Stimulated activated CD4-positive, alpha-beta T cell treated with anti-CD3 and anti-CD28 coated beads, TNF-alpha, amount 100 ng/mL, for 1 hour (primary cell): ENCODE measurements at places on chromosomes 2 and 18.

- no peak for DNase-seq
Observed at GRCh38 chr18:12883372-12883683, 709 bp downstream of the PTPN2 start.

- DNase-seq: no peak
Observed at GRCh38 chr18:31679791-31680432, 4.5 kb downstream of the B4GALT6 start.

DNA sequence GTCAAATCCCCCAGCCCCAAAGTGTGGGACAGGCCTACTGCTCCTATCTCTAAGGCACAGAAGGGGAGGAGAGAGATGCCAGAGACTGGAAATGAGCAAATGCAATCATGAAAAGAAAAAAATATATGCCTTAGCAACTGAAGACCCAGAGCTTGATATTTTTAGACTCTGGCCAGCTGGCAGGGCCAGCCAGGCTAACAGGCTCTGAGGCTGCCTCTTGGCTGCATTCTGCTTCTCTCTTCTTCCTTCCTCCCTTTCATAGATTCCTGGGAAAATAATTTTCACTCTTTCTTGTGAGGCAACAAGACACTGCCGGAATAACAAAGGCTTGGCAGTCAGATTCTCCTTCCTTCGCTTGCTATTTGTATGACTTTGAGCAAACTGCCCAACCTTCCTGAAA, 209.1 kb downstream of the RAD51AP2 start:
- DNase-seq: no peak

- DNase-seq: no peak
Observed at GRCh38 chr2:66303471-66303870, 131.5 kb upstream of the MEIS1 start.

GRCh38 chr2:47179388-47179787, 24.3 kb upstream of the STPG4 start:
- DNase-seq: no peak

- no peak for DNase-seq
Observed at GRCh38 chr18:67875060-67875459, 358.5 kb upstream of the DSEL start.

DNA sequence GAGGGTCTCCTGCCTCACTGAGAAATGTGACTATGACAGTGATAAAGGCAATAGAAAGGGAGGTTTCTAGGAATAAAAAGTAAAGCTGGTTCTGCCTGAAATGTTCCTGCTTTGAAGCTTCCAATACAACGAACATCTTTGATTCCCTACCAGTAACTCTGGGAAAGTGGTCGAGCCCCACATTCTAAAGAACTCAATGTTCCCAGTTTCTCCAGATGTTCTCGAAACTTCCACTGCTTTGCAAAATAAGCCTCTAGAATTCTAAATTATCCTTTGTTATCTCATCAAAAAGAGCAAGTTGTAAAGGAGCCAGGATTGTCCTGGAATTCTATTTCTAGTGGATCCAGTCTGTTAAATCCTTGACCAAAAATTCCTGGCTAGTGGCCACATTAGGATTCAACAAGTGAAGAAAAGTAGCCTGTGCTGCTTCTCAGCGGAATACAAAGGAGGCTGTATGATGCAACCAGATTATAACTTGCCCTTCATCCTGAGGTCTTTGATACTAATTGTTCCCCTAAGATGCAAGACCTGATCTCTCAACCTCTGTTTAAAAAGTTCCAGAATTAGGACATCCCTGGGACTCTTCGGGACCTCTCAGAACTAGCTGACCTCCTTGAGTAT, 8.4 kb downstream of the SCN7A start:
- no peak for DNase-seq

GRCh38 chr2:37568565-37568964, 102.9 kb downstream of the CDC42EP3 start:
- DNase-seq: no peak

- DNase-seq: no peak
Observed at GRCh38 chr2:98134172-98135005, 47.4 kb downstream of the VWA3B start.

GRCh38 chr18:56815926-56816325, 164.8 kb downstream of the WDR7 start:
- DNase-seq: no peak

GRCh38 chr18:39314595-39314994, 1749.0 kb upstream of the CELF4 start:
- no peak for DNase-seq

GRCh38 chr2:27705851-27706622, 42.3 kb downstream of the SLC4A1AP start:
- no peak for DNase-seq

DNA sequence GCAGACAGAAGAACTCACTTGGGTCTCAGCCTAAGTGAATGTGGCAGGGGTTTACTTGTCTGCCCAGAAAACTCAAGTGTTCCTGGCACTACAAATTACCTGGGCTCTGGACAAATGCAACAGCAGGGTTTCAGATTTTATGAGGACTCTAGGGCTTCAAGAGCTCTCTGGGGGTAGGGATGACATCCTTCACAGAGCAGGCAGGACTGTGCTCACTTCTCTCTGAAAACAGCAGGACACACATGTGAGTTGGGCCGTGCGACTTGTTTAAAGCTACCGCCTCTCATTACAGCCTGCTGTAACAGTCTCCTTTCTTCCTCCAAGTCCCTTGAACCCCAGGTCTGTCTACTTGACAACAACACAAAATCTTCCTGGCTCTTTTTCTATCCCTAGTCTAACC, 212.6 kb downstream of the EN1 start:
- DNase-seq: no peak

- DNase-seq: no peak
Observed at GRCh38 chr18:69759046-69759445, 188.6 kb downstream of the CD226 start.

GRCh38 chr2:147845411-147845971, 662 bp downstream of the ACVR2A start:
- DNase-seq: no peak

GRCh38 chr2:150532879-150533278, 45.4 kb upstream of the RND3 start:
- no peak for DNase-seq

- DNase-seq: no peak
Observed at GRCh38 chr18:23037646-23038045, 97.6 kb upstream of the CABLES1 start.

DNA sequence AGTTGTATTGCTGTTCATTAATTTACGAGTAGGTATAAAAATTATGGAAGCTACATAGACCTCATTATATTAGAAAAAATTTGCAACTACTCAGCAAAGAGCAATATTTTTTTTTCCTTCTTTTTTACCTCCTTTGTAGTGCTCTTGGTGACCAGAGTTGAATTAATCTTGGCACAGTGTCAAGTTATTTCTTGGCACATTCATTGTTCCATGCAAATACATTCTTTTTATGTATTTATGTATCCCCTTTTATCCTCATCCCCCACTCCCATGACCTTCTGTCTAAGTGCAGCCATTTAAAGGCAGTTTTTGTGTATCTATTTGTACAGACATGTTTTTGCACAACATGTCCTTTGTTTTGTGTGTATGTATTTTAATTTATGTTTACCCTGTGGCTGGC, 224.5 kb downstream of the CCDC102B start:
- DNase-seq: no peak

GRCh38 chr2:172101821-172102390, 794 bp downstream of the DLX2 start:
- DNase-seq: no peak

- no peak for DNase-seq
Observed at GRCh38 chr18:47254341-47254939, 3.0 kb upstream of the SKOR2 start.

DNA sequence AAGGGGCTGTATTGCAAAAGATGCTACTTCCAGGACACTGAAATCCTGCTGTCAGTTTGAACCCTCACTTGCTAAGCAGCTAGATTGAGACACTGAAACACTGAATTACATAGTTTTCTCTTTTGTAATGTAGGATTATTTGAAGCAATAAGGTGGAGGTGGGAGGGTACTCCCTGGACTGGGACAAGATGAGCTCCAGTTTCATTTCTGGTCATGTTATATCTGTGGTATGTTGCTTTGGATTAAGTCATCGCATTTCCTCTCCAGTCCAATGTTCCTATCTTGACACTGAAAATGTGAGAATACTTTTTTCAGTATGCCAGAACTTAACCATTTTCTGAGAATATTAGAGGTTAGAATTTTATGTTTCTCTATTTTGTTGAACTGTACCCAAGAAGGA, 426.2 kb upstream of the MEX3C start:
- DNase-seq: no peak

DNA sequence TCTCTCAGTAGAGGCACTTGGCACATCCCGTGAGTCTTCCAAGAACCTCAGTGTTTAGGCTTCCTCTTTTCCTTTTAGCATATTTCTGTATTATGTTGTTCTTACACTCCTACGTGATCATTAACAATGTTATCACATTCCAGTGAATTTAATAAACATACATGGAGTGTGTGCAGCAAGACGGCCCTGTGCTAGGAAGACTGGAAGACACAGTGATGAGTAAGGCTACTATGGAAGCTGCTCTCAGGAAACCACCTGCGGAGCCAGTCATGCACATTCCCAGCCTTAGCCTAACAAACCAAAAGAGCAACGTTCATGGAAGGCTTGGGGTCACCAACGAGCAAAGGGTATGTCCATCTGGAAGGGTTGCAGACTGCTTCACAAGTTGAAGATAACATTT, 103.4 kb downstream of the ETAA1 start:
- DNase-seq: no peak

DNA sequence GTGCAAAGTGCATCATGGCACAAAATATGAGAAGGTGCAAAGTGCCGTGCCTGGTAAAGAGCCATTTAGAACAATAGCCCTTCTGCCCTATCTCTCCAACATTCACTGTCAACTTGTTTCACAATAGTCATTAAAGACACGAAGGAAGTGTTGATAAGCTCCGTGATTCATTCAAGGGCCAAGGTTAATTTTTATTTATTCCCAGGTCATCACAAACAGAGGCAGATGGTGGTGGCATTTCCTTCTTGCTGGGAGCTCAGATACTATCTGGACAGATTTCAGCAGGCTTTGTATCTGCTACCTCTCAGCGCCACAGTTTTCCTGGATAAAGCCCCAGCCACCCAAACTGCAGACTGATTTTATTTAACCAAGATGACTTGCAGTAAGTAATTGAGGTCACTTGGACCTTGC, 309.3 kb downstream of the ZNF521 start:
- DNase-seq: no peak

DNA sequence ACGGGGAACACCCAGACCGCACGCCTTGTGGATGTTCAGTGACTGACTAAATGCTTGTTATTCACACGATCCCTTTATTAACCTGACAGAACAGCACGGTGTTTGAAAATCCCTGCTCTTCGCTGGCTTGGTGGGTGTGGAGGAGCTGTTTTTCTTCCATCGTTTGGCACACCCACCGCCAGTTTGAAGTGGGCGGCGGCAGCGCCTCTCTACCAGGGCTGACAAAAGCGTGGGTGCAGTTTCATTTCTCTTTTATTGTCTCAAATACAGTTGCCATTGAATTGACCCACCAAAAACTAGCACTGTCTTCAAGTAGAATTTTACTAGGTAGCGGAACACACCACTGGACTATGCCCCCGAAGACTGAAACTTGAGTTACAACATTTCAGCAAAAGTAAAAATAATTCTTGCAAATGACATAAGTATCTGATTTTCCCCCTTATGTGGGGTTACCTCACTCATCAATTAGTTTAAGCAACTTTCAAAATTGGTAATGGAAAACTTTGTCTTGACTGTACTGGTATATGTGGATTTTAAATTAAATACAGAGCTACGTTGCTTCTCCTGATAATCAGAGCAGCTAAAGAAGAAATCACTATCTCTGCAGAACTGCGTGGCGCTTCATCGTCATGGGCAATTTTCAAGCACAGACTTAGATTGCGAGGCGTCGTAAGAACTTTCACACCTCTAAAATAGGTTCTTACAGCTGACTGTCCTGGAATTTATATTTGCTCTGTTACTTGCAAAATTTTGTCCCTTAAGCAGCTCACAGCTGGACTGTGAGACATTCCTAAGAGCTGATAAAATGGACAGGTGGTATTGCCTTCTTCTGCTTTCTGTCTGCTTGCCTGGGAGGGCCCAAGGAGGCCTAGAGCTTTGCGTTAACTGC, 60.9 kb downstream of the LDLRAD4 start:
- no peak for DNase-seq

DNA sequence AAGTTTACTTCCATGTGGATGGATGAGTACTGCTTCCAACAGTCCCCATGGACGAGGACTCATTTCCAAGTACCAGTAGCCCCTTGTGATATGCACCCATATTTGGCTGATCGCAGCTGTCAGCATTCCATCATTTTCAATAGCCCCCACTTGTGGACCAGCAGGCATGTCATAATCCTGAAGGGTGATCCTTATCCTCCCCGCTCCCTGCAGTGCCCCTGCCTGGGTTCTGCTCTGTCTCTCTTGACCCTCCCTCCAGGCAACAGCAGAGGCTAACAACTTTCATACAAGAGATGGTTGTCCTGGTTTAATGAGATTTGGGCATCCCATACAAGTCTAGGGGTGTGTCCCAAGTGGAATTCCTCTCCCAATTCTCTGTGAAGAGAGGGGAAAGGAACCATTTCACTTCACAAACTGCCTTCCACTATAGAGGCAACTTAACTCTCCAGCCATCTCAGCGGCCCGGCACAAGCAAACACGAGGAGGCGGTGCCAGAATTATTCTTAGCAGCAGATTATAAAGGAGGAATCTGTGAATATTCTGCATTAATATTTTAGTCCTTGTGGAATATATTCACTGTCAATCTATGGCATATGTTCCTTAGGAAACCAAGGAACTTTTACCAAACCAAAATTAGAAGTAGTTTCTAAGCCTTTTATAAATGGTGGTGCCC, 110.7 kb downstream of the RTN4 start:
- no peak for DNase-seq

GRCh38 chr2:119263025-119263424, 39.4 kb downstream of the STEAP3 start:
- DNase-seq: no peak

GRCh38 chr2:238763471-238763995, 84.4 kb upstream of the TWIST2 start:
- DNase-seq: no peak

GRCh38 chr2:147099845-147100244, 745.0 kb upstream of the ACVR2A start:
- no peak for DNase-seq

DNA sequence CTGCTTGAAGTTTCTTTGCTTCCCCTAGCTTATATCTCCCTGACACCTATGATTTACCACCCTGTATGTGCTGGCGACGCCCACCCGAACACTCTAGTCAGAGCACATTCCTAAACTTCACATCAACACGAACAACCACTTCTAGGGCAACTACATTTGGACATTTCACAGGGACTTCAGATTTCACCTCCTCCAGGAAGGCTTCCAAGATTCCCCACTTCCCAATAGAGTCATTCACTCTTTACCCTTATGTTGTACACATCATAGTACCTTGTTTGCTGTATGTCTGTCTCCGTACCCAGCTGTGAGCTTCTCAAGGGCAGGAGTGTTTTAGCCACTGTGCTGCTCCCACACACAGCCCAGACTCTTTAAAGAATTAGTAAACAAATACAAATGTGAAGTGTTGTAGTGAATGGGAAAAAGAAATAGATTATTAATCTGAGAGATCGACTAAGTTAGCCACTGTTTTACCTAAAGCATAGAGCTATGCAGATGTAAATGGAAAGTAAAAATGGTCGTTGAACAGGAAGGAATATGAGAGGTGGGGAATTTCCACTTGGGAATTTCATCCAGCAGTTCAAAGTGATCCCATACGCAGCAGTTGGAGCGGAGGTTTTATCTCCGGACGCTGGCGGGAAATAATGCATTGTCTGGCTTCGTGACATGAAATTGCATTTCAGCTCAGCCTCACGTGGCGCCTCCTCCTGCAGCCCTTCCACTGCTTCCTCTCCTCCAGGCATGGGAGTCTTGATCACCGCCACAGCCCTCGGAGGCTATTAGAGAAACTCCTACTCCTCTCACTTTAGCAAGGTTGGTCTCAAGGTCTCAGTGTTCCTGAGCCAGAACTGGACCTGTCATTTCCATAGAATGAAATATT, 233.4 kb upstream of the COPS8 start:
- DNase-seq: no peak
